NCI-H446 (cell line): ENCODE measurements at places on chromosomes 13 and 19.

DNA sequence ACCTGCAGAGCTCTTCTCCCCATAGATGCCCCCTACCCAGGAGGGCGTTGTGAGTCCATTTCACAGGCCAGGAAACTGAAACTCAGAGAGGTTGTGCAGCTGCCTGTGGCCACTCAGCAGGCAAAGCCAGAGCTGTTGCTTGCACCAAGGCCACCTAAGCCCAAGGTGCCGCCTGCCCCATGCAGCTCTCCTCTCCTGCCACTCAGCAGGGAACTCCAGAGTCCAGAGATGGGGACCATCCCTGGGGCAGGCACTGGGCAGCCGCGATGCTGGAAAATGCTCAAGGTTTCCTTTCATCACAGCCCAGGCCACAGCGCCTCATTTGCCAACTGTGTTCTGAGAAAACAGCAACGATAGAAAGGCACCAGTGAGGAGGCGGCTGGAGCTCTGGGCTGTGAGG lies 41.0 kb upstream of the PEPD start:
- DNase-seq, result no peak

DNA sequence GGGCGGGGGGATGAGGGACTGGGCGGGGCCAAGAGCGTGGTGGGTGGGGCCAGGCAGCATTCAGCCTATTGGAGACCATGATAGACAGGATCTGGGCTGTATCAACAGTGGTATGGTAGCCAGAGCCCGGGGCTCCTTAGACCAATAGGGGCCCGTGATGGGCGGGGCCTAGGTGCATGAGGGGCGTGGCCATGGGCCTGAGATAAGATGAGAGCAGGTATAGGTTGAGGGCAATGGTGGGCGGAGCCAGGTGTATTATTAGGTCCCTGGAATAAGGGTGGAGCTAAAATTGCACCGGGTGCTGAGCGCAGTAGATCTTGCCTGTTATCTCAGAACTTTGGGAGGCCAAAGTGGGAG lies 5.3 kb downstream of the ABCA7 start:
- DNase-seq, result peak; percentile 30

DNA sequence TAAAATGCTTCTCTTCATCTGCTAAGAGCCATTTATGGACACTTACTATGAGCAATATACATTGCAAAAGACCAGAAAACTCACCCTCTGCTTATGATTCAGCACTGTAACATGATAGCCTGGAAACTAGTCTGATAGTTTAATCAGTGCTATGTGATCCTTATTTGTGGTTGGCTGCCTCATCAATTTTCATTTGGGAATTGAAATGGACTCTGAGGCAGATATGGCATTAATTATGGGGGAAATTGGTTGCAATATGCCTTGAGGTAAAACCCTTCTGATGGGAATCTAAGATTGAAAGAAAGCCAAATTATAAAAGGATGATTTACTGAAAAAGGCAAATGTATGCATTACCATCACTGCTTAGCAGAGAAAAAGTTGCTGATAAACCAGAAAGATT lies 33.5 kb downstream of the FAM216B start:
- DNase-seq, result no peak

DNA sequence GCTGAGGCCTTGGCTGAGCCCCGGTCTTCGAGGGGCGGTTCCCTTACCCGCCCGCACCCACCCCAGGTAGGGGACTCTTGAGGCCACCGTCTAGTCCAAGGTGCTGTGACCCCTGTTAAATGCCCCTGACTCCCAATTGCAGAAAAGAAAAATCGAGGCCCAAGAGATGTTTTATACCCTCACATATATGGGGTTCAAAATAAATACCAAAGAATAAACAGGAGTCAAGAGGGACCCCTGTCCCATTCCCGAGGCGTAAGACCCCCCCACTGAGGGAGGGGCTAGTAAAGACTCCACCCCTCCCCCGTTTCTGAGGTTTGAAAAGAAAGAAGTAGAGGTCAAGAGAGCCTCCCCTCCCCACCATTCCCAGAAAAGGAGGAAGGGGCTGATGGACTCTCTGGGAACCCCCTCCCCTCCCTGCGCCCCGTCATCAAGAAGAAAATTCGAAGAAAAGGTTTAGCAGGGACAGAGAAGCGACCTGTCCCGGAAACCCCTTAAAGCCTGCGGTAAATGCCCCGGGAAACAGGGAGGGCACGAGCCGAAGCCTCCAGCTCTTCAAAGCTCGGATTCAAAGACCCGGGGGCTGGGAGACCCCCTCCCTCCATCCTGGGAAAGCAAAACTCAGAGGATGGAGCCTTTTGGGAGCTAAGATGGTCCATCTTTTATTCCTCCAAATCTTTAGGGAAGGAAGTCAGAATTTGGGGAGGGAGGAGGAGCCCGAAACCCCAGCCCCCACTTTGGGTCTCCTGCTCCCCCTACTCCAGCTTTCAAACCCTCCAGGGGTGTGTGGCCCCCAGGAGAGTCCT lies 755 bp upstream of the RAB3A start:
- DNase-seq, result peak; percentile 87

DNA sequence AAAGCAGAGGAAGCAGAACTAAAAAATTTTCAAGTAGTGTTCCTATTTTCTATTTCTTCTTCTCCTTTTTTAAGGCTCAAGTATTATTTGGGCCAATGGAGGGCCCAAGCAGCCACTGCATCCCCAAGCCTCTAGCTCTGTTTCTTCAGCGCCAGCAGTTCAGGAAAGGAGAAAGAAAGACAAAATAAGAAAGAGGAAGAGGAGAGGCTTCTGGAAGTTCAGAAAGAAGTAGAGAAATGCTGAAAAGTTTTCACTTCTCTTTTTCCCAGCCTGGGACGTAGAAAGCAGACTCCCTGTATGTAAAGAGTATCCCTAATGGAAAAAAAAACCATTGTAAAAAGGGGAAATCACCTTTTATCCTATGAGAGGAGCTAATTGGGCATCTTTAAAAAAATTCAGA lies 165.5 kb upstream of the KLF12 start:
- no peak for DNase-seq

DNA sequence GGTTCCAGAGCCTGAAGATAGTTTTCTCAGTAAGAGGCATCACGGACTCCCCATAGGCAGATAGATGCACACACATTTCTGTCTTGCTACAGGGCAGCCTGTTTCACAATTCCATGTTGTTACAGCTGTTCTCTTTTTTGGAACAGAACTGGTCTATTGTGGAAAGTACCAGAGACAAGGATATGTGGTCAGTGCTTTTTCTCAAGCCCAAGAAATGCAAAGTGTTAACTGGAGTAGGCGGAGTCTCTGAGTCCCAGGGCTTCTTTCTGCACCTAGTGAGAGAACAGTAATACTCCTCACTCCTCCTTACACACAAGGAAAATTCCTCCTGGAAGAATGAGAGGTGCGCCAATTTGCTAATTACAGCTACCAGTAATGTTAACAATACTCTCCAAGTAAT lies 141.6 kb upstream of the ARGLU1 start:
- DNase-seq, result no peak

DNA sequence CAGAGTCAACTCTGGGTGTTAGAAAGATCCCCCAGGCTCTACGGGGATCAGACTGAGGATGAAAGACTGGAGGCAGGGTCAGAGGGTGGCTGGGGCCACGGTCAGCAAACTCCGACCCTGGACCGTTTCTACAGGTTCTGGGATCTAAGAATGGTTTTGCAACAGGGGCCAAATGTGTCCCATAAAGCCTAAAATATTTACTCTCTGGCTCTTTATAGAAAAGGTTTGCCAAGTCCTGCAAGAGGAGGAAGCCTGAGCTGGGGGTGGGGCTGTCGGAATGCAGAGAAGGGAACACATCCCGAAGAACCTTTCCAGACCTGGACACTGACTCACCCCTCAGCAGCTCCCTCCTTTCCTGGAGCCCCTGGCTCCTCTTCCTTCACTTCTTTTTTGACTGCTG lies 20.7 kb downstream of the LIG1 start:
- no peak for DNase-seq

- no peak for DNase-seq
Measured at GRCh38 chr13:44303681-44304432, 69.8 kb upstream of the SERP2 start.

GRCh38 chr13:26075498-26075897 lies 23.7 kb upstream of the SHISA2 start:
- DNase-seq, result no peak

- DNase-seq, result no peak
Measured at GRCh38 chr13:41064493-41064892, 3.2 kb downstream of the WBP4 start.

- no peak for DNase-seq
Measured at GRCh38 chr19:11165486-11166030, 10.0 kb upstream of the SPC24 start.

- no peak for DNase-seq
Measured at GRCh38 chr13:37966266-37966665, 96.7 kb upstream of the TRPC4 start.

DNA sequence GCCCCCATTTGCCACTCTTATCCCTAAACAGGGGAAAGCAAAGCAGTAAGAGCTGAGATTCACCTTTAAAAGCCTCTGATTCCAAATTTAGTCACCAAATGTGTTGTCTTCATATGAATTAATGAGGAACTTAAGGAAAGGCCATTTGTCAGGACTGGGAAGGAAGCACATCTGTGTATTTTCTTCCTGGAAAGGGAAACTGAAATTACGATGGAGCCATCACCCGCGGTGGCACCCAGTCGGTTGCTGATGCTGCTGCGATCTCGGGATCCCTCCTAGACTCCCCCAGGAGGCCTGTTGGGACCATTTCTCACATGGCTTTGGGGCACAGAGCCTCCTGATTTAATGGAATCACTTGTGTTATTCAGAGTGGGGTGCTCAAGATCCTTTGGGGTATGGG lies 7.4 kb upstream of the IL4I1 start:
- no peak for DNase-seq

- DNase-seq, result no peak
Measured at GRCh38 chr19:45069056-45069455, 7.2 kb downstream of the ZNF296 start.

DNA sequence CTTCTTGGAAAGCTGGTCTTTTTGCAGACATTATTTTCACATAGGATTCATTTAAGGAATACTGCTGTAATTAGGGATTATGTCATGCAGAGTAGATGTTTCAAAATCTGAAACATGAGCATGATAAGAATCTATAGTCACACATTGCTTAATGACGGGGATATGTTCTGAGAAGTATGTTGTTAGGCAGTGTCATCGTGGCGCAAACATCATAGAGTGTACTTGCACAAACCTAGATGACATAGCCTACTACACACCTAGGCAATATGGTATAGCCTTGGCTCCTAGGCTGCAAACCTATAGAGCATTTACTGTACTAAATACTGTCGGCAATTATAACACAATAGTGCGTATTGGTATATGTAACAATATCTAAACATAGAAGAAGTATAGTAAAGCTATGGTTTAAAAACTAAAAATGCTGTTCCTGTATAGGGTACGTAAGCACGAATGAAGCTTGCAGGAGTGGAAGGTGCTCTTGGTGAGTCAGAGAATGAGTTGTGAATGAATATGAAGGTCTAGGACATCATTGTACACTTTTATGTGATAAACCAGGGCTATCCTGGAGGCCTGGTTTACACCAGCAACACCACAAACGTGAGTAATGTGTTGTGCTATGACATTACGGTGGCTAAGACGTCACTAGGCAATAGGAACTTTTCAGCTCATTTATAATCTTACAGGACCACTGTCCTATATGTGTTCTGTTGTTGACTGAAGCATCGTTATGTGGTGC lies 283.1 kb downstream of the MTUS2 start:
- DNase-seq, result no peak

DNA sequence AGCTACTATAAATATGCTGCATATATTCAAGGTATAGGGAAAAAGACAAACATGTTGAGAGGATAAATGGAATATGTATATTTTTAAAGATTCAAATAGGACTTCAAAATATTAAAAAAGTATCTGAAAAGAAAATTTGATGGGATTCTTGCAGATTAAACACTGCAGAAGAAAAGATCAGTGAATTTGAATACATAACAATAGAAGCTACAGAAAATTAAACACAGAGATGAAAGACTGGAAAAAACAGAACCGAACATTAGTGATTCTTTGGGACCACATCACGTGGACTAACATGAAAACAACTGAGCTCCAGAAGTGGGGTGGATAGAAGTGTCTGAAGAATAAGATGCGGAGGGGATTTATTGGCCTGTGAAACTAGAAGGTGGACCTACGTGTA lies 217.2 kb downstream of the RFC3 start:
- DNase-seq, result no peak

- DNase-seq, result no peak
Measured at GRCh38 chr13:46778095-46778494, 18.9 kb downstream of the ESD start.

DNA sequence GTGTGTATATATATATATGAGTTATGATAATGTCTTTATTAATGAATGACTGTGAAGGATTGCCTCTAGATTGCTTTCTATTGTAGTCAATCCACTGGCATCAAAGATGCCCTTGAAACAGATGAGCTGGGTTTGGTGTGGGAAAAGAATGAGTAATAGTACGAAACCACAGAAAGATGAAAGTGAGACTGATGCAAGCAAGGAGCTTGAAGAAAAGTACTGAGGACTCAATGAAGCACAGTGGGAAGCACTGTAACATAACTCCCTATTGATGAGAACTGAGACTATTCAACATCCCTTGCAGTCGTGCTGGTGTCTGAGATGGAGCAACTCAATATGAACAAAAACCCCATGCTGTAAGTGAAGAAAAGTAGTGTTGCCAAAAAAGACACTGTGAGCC lies 1794.2 kb downstream of the SLITRK5 start:
- DNase-seq, result no peak

DNA sequence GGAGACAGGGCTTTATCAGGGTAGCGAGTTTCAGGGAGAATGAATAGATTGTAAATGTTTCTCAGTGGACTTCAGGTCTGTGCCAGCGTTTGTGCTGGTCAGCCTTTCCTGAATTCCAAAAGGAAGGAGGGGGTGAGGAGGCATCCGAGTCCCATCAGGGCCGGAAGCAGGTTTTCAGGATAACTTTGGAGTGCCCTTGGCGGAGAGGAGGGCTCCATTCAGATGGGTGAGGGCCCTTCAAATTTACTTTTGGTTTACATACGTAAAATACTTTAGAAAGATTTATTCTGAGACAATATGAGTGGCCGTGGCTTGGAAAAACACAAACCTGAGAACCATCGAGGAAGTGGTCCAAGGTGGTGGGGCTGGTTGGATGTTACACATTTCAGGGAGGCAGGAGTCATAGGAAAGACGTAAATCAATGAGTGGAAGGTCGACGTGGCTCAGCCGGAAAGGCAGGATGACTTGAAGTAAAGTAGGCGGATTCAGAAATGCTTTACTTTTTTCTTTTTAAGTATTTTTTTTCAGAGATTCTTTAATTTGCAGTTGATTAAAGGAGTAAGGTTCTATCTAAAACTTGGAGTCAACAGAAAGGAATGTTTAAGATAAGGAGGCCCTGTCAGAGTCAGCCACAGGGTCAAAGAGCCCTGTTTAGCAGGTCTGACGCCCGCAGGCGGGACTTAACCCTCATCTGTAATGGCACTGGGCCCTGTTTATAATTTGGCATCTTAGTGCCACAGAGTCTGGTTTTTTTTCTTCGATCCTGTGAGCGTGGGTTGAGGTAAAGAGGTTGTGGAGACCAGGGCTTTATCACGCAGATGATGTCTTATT lies 32.8 kb downstream of the ATP11A start:
- DNase-seq, result no peak
